ENCODE measurements at places on chromosomes 1 and 21. TPM values are rescaled to one million over a fixed set of nuclear protein-coding genes. Genes with fewer than 3 reads are reported as not detected.
A peak's percentile ranks its signal among the peaks of the same experiment; 100 is the strongest.

- no peak overlapping the region for H3K4me3 ChIP-seq
- DNase-seq = no peak
- no peaks in the 10 kb centered on the region for H3K36me3 ChIP-seq
- no peak overlapping the region for H3K27ac ChIP-seq
- no peaks in the 10 kb centered on the region for H3K4me1 ChIP-seq
These were observed 129.8 kb upstream of the SAMSN1 start for GRCh38 chr21:14675774-14676530.

GRCh38 chr1:186152227-186152619, 222.8 kb downstream of the TPR start:
- no peak overlapping the region for H3K4me3 ChIP-seq
- DNase-seq = no peak
- peaks cover 45% of the 10 kb centered on the region for H3K4me1 ChIP-seq
- H3K27me3 ChIP-seq = no peaks in the 10 kb centered on the region
- peak overlapping the region; percentile 60 for H3K27ac ChIP-seq
- no peaks in the 10 kb centered on the region for H3K36me3 ChIP-seq

DNA sequence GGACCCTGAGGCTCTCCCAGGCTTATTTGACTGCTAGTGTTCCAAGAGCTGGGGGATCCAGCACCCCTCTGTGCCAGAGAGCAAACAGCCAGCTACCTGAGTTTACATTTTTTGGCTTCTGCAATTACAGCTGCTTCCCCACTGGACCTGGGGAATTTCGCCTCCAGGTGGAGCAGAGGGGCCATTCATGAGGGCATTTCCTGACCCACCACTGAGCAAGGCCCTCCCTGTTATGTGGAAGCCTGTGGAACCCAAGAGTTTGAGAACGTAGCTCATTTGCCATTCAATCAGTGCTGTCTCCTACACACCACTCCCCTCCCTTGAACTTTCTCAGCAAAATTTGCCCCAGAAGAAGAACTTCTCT, 42.7 kb upstream of the TMEM51 start:
- DNase-seq = no peak
- no peaks in the 10 kb centered on the region for H3K4me1 ChIP-seq

DNA sequence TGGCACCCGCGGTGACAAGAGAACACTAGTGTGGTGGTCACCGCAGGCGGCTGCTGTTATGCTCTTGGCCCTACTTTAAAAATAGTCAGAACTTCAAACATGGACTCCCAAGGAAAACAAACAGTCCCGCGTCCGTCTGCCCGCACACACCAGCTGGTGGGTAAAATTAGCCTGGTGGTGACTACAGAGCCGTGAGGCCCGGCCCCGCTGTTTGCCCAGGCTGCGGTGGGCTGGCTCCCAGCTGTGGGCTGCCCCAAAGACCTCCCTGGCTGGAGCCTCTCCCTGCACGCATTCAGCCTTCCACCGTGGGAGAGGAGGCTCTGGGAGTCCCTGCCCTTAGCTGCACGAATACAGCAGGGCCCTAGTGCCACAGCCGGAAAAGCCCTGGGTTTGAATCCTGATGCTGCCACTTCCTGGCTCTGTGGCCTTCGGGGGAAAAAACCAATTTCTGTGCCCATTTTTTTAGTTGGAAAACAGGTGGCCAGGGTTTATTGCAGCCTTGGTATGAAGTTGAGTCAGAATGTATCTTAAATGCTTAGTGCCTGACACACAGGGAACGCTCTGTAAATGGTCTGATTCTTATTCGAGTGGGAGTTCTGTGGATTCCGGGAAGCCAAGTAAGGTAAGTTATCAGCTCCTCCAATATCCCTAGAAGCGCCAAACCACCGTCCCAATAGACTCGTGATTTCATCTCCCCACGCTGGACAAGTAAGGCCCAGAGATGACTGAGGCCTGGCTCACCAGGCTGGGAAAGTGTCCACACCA, 58.2 kb downstream of the ALPL start:
- peak; percentile 95 for DNase-seq
- H3K27ac ChIP-seq = peak overlapping the region; percentile 91
- no peak overlapping the region for H3K4me3 ChIP-seq

GRCh38 chr1:67939186-67939743, 106.0 kb upstream of the GNG12 start:
- H3K4me3 ChIP-seq = no peak overlapping the region
- H3K36me3 ChIP-seq = no peaks in the 10 kb centered on the region
- no peaks in the 10 kb centered on the region for H3K4me1 ChIP-seq
- H3K27ac ChIP-seq = no peak overlapping the region
- H3K27me3 ChIP-seq = no peaks in the 10 kb centered on the region
- no peak for DNase-seq

GRCh38 chr1:151508833-151509232, 2.4 kb upstream of the CGN start:
- H3K27me3 ChIP-seq = peaks cover 2% of the 10 kb centered on the region
- no peak overlapping the region for H3K27ac ChIP-seq
- no peak for DNase-seq
- H3K36me3 ChIP-seq = no peaks in the 10 kb centered on the region

BCAR3 gene
- 49.5 TPM for total RNA-seq

DNA sequence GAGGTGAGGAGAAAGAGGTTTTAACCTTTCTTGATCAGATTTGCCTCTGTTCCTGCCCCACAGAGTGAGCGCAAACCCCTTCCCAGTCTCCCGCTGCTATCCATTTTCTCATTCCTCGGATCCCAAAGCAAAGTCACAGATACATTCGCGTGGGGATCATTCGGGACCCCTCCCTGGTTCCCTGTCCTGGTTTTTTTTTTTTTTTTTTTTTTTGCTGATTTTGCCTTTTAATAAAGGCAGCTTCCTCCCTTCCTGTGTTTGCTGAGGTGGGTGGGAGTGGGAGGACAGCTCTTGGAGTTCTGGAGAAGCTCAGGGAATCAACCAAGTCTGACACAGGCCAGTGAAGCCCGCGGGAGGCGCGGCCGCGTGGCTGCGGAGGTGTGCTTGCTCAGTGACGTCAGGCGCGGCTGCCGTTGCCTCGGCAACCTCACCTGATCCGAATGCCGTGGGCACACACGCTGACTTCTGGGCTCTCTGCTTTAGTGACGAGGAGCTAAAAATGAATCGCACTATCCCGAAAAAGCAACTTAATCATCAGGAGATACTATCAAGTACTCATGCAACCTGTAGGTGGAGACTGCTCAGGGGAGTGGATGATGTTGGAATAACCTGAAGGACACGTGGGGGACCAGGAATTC, 106.4 kb downstream of the TBX19 start:
- no peak overlapping the region for H3K27ac ChIP-seq
- H3K4me1 ChIP-seq = no peaks in the 10 kb centered on the region
- H3K4me3 ChIP-seq = no peak overlapping the region
- no peaks in the 10 kb centered on the region for H3K27me3 ChIP-seq
- H3K36me3 ChIP-seq = no peaks in the 10 kb centered on the region

TNNI3K gene
- not detected for total RNA-seq

DNA sequence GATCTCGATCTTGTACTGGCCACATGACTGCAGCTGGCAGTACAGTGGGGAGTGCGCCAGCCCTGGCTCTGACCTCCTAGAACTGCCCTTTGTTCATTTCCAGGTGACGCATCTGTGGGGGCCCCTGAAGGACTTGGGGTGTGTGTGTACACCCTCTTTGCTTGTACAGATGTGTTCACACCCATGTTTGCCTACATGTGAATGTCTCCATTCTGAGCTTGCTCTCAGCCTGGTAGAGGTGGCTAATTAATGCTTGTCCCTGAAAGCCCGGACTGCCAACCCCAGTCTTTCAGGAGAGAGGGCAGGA, 19.8 kb downstream of the TNFRSF1B start:
- peaks cover 14% of the 10 kb centered on the region for H3K4me1 ChIP-seq
- H3K4me3 ChIP-seq = no peak overlapping the region
- H3K27ac ChIP-seq = no peak overlapping the region
- no peaks in the 10 kb centered on the region for H3K27me3 ChIP-seq
- no peak for DNase-seq

COL8A2 gene
- total RNA-seq = 1.2 TPM

GRCh38 chr21:42848932-42849758, 30.2 kb downstream of the WDR4 start:
- no peak overlapping the region for H3K4me3 ChIP-seq
- H3K27ac ChIP-seq = no peak overlapping the region
- no peaks in the 10 kb centered on the region for H3K27me3 ChIP-seq
- H3K4me1 ChIP-seq = no peaks in the 10 kb centered on the region
- H3K36me3 ChIP-seq = peaks cover 89% of the 10 kb centered on the region

DNA sequence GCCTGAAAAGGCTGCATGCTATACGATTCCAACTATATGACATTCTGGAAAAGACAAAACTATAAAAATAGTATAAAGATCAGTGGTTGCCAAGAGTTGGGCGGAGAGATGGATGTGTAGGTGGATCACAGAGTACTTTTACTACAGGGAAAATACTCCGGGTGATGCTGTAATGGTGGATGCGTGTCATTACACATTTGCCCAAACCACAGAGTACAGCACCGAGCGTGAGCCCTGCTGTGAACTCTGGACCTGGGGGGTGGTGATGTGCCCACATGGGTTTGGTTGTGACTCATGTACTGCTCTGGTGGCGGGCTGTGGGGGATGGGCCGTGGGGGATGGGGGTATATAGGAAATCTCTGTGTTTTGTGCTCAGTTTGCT, 162.7 kb upstream of the COL6A1 start:
- no peak overlapping the region for H3K4me3 ChIP-seq
- H3K4me1 ChIP-seq = peaks cover 36% of the 10 kb centered on the region
- DNase-seq = peak; percentile 83
- peaks cover 6% of the 10 kb centered on the region for H3K36me3 ChIP-seq
- no peaks in the 10 kb centered on the region for H3K27me3 ChIP-seq

HUNK gene
- 13.6 TPM for total RNA-seq

EFNA1 gene
- 0.91 TPM for total RNA-seq

- no peaks in the 10 kb centered on the region for H3K27me3 ChIP-seq
- H3K27ac ChIP-seq = no peak overlapping the region
- no peak for DNase-seq
- no peak overlapping the region for H3K4me3 ChIP-seq
- H3K4me1 ChIP-seq = no peaks in the 10 kb centered on the region
These were observed 75.3 kb upstream of the KIAA0040 start for GRCh38 chr1:175267716-175268416.

DNA sequence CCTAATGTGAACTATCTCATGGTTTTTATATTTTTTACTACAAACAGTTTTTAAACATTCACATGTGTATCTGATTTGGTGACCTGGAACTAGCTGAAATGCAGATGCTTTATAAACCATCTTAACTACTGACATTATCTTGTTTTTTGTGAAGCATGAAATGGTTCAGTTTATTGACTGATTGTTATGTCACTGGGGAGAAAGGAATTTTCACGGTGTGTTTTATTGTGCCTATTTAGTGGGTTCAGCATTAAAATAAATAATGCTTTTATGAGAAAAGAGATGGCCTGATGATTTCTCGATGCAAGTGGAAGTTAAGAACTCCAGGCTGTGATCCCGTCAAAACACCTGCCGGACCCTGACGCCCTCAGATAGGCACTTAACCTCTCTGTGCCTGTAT, 79.9 kb upstream of the KIF26B start:
- no peaks in the 10 kb centered on the region for H3K36me3 ChIP-seq
- DNase-seq = no peak
- no peak overlapping the region for H3K4me3 ChIP-seq
- no peak overlapping the region for H3K27ac ChIP-seq
- 0 out of 2 replicates have a peak, but pooled peaks cover 3% of the 10 kb centered on the region for H3K4me1 ChIP-seq

DNA sequence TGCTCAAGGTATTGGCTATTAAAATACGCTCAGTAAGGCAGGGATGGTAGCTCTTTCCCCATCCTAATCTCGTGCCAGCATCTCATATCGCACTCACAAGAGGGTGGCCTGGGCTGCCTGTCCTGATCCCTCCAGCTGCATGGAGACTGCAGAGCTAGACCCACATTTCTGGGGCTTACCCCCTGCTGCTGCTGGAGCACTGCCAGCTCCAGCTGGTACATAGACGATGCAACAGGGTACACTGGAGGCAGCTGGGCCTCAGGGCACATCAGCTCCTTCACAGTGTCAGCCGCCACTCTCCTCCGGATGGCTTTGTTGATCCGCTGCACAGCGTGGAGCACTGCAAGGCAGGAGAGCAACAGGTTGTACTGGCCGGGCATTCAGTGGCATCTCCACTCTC, 16.0 kb downstream of the IQGAP3 start:
- H3K4me3 ChIP-seq = no peak overlapping the region
- H3K36me3 ChIP-seq = peaks cover 76% of the 10 kb centered on the region
- H3K4me1 ChIP-seq = 0 out of 2 replicates have a peak, but pooled peaks cover 4% of the 10 kb centered on the region

PRDX6 gene
- total RNA-seq = 448 TPM

DNA sequence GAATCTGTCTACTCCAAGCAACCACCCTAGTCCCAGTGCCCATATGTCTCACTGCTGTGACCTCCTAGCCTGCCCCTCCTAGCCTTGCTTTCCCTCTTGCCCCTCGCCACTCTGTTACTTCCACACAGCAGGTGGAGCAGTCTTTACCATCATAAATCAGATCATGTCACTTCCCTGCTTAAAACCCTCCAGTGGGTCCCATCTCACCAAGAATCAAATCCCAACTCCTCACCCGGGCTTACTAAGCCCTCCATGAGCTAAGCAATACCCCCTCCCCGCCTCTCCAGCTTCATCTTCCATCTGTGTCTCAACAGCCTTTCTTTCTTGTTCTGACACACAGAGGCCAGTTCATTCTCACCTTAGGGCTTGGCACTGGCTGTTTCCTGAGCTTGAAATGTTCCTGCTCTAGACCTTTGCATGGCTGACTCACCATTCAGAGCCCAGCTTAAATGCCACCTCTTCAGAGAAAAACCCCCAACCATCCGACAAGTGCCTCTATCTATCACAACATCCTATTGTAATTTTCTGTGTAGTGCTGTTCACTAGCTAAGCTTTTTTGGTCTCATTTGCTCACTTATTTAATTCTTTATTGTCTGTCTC, 22.3 kb downstream of the KNCN start:
- no peak for DNase-seq
- H3K36me3 ChIP-seq = no peaks in the 10 kb centered on the region
- H3K4me3 ChIP-seq = no peak overlapping the region
- no peak overlapping the region for H3K27ac ChIP-seq
- H3K4me1 ChIP-seq = peaks cover 13% of the 10 kb centered on the region
- H3K27me3 ChIP-seq = no peaks in the 10 kb centered on the region

- peaks cover 33% of the 10 kb centered on the region for H3K4me1 ChIP-seq
- no peak overlapping the region for H3K27ac ChIP-seq
- no peak overlapping the region for H3K4me3 ChIP-seq
- DNase-seq = no peak
These were observed 3.4 kb downstream of the PRELP start for GRCh38 chr1:203478986-203479385.

GRCh38 chr21:37866027-37866426, 50.2 kb downstream of the KCNJ6 start:
- no peak for DNase-seq
- H3K4me1 ChIP-seq = peaks cover 39% of the 10 kb centered on the region
- H3K4me3 ChIP-seq = no peak overlapping the region
- no peaks in the 10 kb centered on the region for H3K27me3 ChIP-seq

GRCh38 chr21:36229181-36229580, 72.6 kb downstream of the DOP1B start:
- no peak for DNase-seq
- no peaks in the 10 kb centered on the region for H3K4me1 ChIP-seq
- H3K27ac ChIP-seq = no peak overlapping the region
- H3K36me3 ChIP-seq = peaks cover 5% of the 10 kb centered on the region
- H3K4me3 ChIP-seq = no peak overlapping the region

EMC1 gene
- total RNA-seq = 75.2 TPM

- no peak overlapping the region for H3K27ac ChIP-seq
- no peaks in the 10 kb centered on the region for H3K4me1 ChIP-seq
- no peaks in the 10 kb centered on the region for H3K27me3 ChIP-seq
- no peak for DNase-seq
These were observed 22.0 kb downstream of the COL6A1 start for GRCh38 chr21:46003575-46004007.

SELL gene
- total RNA-seq = not detected

CTH gene
- total RNA-seq = 2.2 TPM
